ENCODE measurements at places on chromosomes 11 and 22. TPM values are rescaled to one million over a fixed set of nuclear protein-coding genes. Genes with fewer than 3 reads are reported as not detected.

Gene OR5W2
- not detected for total RNA-seq

Gene TEX12
- total RNA-seq: not detected

Gene SYT13
- 6.4 TPM for total RNA-seq

Gene PKDREJ
- total RNA-seq: not detected

Gene ST14
- total RNA-seq: 75.5 TPM

Gene OR52H1
- total RNA-seq: not detected

Gene SOX10
- total RNA-seq: not detected

Gene MUS81
- total RNA-seq: 57.2 TPM

Gene INPP5J
- total RNA-seq: 3.0 TPM

Gene MUC2
- not detected for total RNA-seq

Gene MYEOV
- total RNA-seq: 8.6 TPM

Gene MPZL2
- 29.7 TPM for total RNA-seq

Gene MUC5AC
- not detected for total RNA-seq

Gene MS4A8
- not detected for total RNA-seq

Gene CREB3L1
- total RNA-seq: 2.4 TPM
